ENCODE measurements at places on chromosomes 2 and 18.

GRCh38 chr2:120823551-120823950 lies 87.9 kb downstream of the GLI2 start:
- no peak for DNase-seq

GRCh38 chr2:31202833-31203232 lies 14.5 kb downstream of the CAPN14 start:
- DNase-seq: no peak

DNA sequence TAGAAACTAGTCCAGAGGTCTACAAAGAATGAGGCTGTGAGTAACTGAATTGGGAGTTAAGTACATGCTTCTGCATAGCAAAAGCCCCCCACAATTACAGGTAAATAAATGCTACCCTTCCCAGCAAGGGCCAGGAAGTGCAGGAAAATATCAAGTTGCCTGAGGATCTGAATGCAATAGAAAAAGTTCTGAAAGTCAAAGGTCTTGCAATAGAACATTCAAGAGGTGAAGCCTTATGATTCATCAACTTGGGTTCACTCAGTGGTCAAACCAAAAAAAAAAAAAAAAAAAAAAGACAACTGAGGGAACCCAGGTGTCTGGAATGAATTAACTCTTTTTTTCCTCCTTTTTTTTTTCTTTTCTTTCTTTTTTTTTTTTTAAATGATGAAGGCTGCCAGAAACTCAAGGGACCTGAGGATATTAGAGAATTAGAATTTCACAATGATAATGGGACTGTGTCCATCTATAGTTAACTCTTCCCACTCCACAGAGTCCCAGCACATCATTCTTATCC lies 42.9 kb upstream of the RFX8 start:
- no peak for DNase-seq

- no peak for DNase-seq
Measured at GRCh38 chr18:27599202-27599829, 414.2 kb upstream of the CHST9 start.

DNA sequence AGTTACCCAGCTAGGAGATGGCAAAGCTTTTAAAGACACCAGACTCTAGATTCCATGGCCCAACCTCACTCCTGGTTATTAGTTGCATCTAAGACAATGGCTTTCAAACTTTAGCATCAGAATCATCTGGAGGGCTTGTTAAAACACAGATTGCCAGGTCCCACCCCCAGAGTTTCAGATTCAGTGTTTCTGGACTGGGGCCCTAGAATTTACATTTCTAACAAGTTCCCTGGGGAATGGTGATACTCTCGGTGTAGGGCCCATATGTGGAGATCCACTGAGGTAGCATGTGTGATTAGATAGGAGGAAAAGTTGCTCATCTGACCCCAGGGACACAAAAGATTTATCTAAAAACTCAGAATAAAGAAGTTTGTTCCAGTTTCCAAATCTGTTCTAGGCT lies 14.5 kb upstream of the TTR start:
- DNase-seq: no peak

DNA sequence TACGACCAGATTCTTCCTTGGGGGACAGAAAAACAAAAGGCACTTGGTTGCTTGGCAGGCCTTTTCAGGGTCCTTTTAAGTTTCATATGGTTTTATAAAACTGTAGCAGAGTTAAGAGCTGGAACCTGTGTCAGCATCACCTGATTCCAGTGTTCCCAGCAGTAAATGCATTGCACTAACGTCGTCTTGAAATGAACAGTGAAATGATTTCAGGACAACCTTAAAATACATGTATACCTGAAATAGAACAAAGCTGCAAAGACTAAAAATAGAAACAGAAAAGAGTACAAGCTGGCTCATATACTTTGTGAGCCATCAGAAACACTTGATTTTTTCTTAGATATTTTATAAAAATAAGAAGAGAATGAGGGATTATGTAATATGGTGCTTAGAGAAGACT lies 51.9 kb downstream of the ACSL3 start:
- no peak for DNase-seq

DNA sequence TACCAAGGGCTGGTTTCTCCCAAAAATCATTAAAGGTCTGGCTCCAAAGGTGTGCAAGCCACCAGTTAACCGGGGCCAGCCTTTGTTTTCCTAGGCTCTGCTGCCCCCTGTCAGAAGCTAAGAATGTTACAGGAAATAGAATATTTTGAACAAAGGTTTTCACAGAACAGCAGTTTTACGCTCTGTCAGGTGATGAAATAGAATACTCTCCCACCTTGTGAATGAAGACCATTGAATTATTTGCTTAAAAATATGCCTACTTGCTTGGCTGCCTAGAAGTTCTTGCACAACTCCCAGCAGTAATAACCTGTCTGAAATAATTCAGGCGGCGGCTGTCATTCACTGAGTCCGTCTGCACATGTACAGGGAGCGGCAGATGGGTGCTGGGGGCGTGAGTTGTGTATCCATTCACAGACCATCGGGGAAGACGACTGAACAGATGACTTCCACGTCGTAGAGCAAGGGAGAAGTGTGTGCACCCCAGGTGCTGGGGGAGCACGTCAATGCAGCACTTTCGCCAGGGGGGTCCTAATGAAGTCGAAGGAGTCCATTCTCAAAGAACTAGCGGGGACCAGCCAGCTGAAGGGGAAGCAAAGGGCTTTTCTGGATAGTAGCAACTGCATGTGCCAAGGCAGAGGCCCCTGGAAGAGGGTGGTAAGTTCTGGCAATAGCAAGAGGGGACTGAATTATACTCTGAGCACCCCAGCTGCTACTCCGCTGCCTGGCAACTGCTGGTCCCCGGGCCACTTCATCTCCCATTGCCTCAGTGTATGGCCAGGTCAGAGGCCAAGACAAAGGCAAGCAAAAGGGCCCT lies 56.1 kb downstream of the SF3B1 start:
- DNase-seq: peak; percentile 33

DNA sequence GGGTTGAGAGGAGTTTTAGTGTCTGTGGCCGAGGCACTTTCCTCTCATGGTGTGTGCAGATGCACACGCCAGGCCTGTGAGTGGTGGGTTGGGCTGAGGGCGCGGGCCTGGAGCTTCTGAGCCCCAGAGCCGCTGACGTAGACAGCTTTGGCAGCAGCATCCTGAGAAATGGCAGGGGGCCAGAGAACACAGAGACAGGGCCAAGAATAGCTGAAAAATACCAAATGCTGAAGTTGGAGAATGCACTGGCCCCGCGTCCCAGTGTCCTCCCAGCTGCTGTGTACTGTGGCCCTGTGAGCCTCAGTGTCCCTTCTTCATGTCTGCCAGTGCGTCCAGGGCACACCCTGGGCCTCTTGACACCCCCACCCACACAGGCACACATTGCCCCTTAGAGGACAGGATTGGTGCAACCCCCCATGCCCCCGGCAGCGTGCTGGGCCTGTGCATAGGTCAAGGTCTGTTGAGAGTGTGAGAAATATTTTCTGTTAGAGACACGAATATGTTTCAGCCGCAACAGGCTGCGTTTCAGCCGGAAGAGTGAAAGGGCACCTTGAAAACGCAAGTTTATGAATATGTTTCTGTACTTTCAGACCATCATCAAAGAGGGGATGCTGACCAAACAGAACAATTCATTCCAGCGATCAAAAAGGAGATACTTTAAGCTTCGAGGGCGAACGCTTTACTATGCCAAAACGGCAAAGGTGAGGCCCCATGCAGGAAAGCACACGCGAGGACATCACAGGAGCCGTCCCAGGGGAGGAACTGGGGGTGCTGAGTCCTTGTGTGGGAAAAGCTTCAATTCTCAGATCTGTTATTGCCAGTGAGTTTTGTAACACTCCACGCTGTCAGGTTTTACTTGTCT lies 33.6 kb downstream of the DGKD start:
- DNase-seq: no peak

- no peak for DNase-seq
Measured at GRCh38 chr2:234981197-234982095, 29.6 kb downstream of the SH3BP4 start.

DNA sequence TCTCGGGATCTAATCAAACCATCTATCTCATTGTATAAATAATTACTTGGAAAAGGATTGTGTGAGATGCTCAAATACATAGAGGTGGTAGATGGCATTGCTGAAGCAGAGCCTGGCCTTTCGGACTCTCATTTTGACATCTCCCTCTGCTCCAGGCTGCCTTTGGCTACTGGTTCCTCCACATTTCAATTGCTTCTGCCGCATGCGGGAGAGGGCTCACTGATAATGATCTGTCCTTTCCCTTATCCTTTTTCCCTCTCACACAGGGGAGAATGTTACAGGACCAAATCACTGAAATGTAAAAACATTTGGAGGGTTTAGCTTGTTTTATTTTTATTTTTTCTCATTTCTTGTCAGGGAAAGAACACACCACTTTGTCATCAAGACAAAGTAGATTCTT lies 380.6 kb upstream of the UBE2E3 start:
- no peak for DNase-seq

DNA sequence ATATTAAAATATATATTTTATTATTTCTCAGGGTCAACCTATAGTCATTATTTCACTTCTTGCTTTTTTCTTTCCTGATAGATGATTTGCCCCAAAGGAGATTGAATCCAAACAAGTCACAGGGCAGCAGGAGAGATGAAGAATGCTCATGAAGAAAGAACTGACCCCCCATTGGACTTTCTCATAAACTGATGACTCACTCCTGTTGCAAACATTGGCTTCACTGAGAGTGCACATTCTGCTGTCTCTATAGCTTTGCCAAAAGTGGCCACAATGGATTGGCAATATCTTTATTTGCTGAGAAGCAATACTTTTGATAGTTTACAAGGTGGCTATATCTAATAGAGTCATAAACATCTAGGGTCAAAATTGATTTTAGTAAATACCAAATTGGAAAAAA lies 55.9 kb upstream of the ZNF385B start:
- no peak for DNase-seq

DNA sequence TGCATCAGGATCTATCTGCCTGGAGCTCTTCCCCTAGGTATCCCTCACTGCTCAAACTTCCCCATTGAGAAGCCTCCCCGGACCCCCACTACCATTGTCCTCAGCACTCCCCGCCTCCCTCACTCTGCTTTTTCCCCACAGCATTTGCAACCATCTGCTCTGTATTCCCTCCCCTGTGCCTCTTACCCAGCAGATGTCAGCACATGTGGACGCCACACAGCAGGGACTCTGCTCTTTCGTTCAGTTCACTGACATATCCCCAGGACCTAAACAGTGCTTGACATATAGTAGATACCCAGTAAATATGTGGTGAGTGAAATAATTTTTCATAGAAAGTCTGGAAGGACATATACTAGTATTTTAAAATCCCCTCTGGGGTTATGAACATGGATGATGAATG lies 101.1 kb downstream of the TMEM247 start:
- no peak for DNase-seq

DNA sequence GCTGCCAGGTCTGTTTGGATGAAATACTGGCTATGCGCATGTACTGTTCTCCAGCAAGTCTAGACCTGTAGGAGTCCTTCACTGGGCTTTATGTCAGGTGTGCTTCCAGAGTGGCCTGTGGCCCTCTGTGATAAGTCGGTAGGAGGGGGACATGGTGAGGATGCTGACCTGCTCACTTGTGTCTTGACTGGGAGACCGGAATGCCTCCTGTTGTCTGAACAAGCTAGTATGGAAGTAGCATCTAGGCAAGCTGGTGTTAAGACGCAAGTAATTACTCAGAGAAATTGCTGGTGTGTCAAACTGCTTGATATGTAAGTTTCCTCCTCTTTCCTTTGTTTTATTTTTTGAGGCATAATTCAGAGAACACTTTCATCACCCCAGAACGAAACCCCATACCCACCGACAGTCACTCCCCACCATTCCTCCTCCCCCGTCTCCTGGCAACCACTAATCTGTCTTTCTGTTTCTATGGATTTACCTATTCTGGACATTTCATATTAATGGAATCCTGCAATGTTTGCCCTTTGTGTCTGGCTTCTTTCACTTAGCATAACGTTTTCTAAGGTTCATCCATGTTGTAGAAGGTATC lies 76.4 kb downstream of the TMEM247 start:
- no peak for DNase-seq

GRCh38 chr2:178514664-178515063 lies 34.4 kb downstream of the PLEKHA3 start:
- DNase-seq: no peak

- no peak for DNase-seq
Measured at GRCh38 chr2:12169721-12170120, 423.3 kb downstream of the LPIN1 start.

Data from activated CD8-positive, alpha-beta memory T cell treated with anti-CD3 and anti-CD28 coated beads for 1 hour (primary cell).